ENCODE measurements at places on chromosomes 4 and X.

GRCh38 chrX:39605183-39605582 is 492.6 kb downstream of the BCOR start:
- H3K4me3 ChIP-seq = no peak overlapping the region

- no peak overlapping the region for H3K27ac ChIP-seq
- no peak for DNase-seq
- H3K36me3 ChIP-seq = no peaks in the 10 kb centered on the region
- H3K27me3 ChIP-seq = peaks cover 2% of the 10 kb centered on the region
- no peaks in the 10 kb centered on the region for H3K4me1 ChIP-seq
- H3K4me3 ChIP-seq = no peak overlapping the region
Measured at GRCh38 chr4:82761229-82761628, 37.4 kb downstream of the SCD5 start.

DNA sequence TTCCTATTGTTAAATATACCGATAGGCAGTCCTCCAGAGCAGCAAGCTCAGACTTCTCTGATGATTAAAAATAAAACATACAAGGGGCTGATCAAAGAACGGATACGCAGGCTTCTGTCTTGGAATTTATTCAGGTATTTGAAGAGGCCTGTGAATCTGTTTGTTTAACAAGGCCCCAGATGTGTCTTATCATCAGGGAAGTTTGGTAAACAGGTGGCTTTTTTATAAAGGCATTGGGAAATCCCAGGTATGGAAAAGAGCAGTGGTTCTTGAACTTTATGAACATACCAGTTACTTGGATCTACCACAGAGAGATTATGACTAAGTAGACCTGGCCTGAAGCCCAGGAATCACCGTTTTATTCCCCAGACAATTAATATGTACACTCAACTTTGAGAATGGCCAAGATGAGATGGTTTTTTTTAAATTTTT is 47.9 kb downstream of the SOWAHB start:
- DNase-seq = no peak
- no peak overlapping the region for H3K4me3 ChIP-seq
- no peaks in the 10 kb centered on the region for H3K36me3 ChIP-seq
- no peak overlapping the region for H3K27ac ChIP-seq
- H3K4me1 ChIP-seq = no peaks in the 10 kb centered on the region

- H3K36me3 ChIP-seq = no peaks in the 10 kb centered on the region
- H3K27me3 ChIP-seq = no peaks in the 10 kb centered on the region
- H3K4me3 ChIP-seq = no peak overlapping the region
- no peak overlapping the region for H3K27ac ChIP-seq
Measured at GRCh38 chrX:42803320-42803719, 25.4 kb upstream of the PPP1R2C start.

- H3K4me1 ChIP-seq = peaks cover 16% of the 10 kb centered on the region
- no peak overlapping the region for H3K4me3 ChIP-seq
- no peak overlapping the region for H3K27ac ChIP-seq
- DNase-seq = no peak
Measured at GRCh38 chr4:2132438-2132837, 73.3 kb downstream of the NAT8L start.

DNA sequence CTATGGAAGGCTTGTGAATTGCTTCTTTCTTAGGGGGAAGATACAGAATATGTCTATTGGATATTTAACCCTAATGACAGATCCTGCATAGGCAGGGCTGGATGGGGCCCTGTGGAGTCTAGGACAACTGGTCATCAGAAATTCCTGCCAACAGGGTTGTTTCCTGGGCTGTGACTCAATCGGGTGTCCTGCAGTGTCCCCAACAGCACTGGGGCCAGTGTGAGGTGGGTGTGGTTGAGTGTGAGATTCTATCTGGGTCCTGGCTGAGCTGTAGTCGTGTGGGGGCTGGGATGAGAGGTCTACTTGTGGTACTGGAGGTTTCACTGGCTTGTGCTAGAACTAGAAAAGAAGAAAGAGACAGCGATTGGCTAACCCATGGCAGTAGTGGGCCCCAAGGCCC is 87.3 kb upstream of the WDR1 start:
- DNase-seq = no peak
- peaks cover 19% of the 10 kb centered on the region for H3K27me3 ChIP-seq
- H3K27ac ChIP-seq = no peak overlapping the region
- no peaks in the 10 kb centered on the region for H3K36me3 ChIP-seq
- no peak overlapping the region for H3K4me3 ChIP-seq

- peak overlapping the region; percentile 91 for H3K27ac ChIP-seq
- H3K27me3 ChIP-seq = no peaks in the 10 kb centered on the region
- peak overlapping the region; percentile 38 for H3K4me3 ChIP-seq
- peak; percentile 79 for DNase-seq
Measured at GRCh38 chrX:154136627-154137161, 7.3 kb upstream of the OPN1LW start.

DNA sequence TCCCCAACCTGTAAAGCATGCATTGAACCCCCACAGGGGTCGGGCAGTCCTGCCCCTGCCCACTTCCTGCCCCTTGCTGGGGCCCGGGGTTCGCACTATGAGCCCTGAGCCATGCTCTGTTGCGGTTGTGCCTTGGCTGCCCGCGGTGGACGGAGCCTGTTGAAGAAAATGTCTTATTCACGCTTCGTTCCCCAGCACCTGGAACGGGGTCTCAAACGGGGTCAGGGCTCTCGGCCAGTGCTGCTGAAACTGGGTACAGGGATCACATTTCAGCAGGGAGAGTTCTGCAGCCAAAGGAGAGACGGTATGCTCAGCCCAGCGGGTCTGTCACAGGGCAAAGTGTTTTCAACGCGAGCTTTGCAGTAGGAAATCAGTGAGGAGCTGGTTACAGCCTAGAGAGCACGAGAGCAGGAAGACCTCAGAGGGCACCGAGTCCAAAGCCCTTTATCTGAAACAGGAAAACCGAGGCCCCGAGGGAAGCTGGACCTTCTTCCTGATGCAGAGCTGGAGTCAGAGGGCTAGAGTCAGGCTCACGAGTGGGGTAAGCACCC is 46.3 kb upstream of the AFAP1 start:
- no peaks in the 10 kb centered on the region for H3K27me3 ChIP-seq
- no peaks in the 10 kb centered on the region for H3K36me3 ChIP-seq
- H3K4me3 ChIP-seq = no peak overlapping the region
- DNase-seq = no peak
- peak overlapping the region; percentile 3 for H3K27ac ChIP-seq

DNA sequence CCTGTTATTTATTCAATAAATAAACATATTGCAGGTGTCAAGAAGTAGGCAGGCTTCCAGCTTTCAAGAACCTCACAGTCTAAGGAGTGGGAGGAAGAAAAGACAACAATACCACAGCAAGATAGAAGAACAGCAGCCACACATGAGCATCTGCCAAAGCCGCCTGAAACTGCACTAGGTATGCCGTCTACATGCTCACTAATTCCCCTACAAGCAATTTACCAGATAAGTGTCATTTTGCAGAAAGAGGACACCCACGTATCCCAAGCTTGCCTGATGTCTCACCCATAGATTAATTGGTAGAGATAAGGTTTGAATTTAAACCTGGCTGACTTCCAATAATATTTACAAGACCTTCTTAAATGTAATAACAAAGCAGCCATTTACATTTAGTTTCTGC is 439.4 kb upstream of the CPEB2 start:
- no peak overlapping the region for H3K27ac ChIP-seq
- H3K27me3 ChIP-seq = no peaks in the 10 kb centered on the region
- H3K4me1 ChIP-seq = no peaks in the 10 kb centered on the region
- H3K4me3 ChIP-seq = no peak overlapping the region
- DNase-seq = no peak

GRCh38 chr4:109052821-109053220 is 249.6 kb downstream of the COL25A1 start:
- peaks cover 17% of the 10 kb centered on the region for H3K27me3 ChIP-seq
- no peak for DNase-seq
- no peaks in the 10 kb centered on the region for H3K36me3 ChIP-seq
- H3K4me1 ChIP-seq = no peaks in the 10 kb centered on the region

All from activated CD8-positive, alpha-beta memory T cell treated with anti-CD3 and anti-CD28 coated beads, Interleukin-2, amount 10 ng/mL, durations not matched to agents 7 days and 5 days (primary cell).